Thyroid gland (tissue), 4 donors: ENCODE measurements at places on chromosomes 6 and 20. TPM values are rescaled to one million over a fixed set of nuclear protein-coding genes. Genes with fewer than 3 reads are reported as not detected.

The HEY2 gene
- 5.1 TPM for total RNA-seq

The PI16 gene
- total RNA-seq = 6.7 TPM

The RHAG gene
- not detected for total RNA-seq

The LRFN2 gene
- not detected for total RNA-seq

The CRYBG1 gene
- 10.6 TPM for total RNA-seq

The BPIFB1 gene
- not detected for total RNA-seq

The FBXO30 gene
- 33.3 TPM for total RNA-seq

The PRSS35 gene
- total RNA-seq = not detected

The NFYA gene
- total RNA-seq = 38.4 TPM

The CRIP3 gene
- not detected for total RNA-seq

The HS3ST5 gene
- total RNA-seq = not detected

The APOBEC2 gene
- total RNA-seq = not detected

The PSORS1C2 gene
- total RNA-seq = not detected

The RALGAPA2 gene
- 126 TPM for total RNA-seq

The SLC24A3 gene
- total RNA-seq = 7.5 TPM

The CLIC5 gene
- total RNA-seq = 10.5 TPM

The WFDC12 gene
- total RNA-seq = not detected

The OTOR gene
- not detected for total RNA-seq

The MACROD2 gene
- 11.2 TPM for total RNA-seq

The TFAP2A gene
- total RNA-seq = not detected

The COL21A1 gene
- total RNA-seq = 1.6 TPM

The DCDC2 gene
- total RNA-seq = 8.7 TPM

The GNRH2 gene
- not detected for total RNA-seq

The ZHX3 gene
- 58.2 TPM for total RNA-seq

The CUTA gene
- total RNA-seq = 296 TPM

The SLC39A7 gene
- 173 TPM for total RNA-seq

The E2F1 gene
- 0.42 TPM for total RNA-seq

The CRISP2 gene
- 0.33 TPM for total RNA-seq

The TFAP2D gene
- not detected for total RNA-seq

The SLC22A3 gene
- total RNA-seq = 2.3 TPM

The RBBP8NL gene
- total RNA-seq = 4.2 TPM

The HLA-DOB gene
- total RNA-seq = not detected

The RAE1 gene
- total RNA-seq = 26.4 TPM

The ZBTB12 gene
- total RNA-seq = 0.94 TPM

The WFDC2 gene
- total RNA-seq = 128 TPM

The PSORS1C1 gene
- total RNA-seq = 2.6 TPM

The GGTLC1 gene
- total RNA-seq = 2.0 TPM

The SS18L1 gene
- 12.2 TPM for total RNA-seq

The GSTA2 gene
- total RNA-seq = not detected

The DDX43 gene
- 1.5 TPM for total RNA-seq

The SNX14 gene
- 160 TPM for total RNA-seq

The IRF4 gene
- total RNA-seq = 0.54 TPM

The LY6G6D gene
- total RNA-seq = not detected
